Endodermal cell (in vitro differentiated cells): ENCODE measurements at places on chromosomes 5 and 9. TPM values are rescaled to one million over a fixed set of nuclear protein-coding genes. Genes with fewer than 3 reads are reported as not detected.

The GLRA1 gene
- not detected in 2 replicates for total RNA-seq

The SURF2 gene
- 25.9 and 26.7 TPM in 2 replicates for total RNA-seq

The PTCD2 gene
- 8.4 to 13.4 TPM (median 13.4 TPM) in 3 replicates for total RNA-seq

The TBC1D2 gene
- 8.0 to 35.4 TPM (median 8.1 TPM) in 3 replicates for total RNA-seq

The ZBTB26 gene
- total RNA-seq = 8.7 and 9.8 TPM in 2 replicates

DNA sequence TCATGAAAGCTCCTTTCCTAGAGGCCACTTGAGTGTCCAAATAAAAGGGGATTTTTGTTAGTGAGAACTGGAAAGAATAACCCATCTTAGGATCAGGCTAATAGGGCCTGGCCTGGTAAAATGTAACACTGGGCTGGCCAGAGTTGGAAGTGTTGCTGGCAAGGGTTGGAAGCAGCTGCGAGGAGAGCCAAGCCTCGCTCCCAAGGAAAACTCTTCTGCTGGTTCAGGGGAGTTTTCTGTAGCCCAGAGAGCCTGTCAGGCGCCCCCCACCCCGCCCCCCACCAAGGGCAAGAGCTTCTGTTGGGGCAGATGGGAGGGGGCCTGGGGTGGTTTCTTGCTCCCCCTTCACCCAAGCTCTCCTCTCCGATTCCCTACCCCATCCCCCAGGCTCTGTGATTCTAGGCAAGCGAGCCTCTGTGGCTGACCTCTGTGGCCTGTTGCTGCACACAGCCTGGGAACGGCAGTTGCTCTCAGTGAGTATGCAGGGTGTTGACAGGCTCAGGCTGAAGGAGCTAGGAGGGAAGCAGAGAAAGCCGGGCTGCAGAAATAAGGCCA is 547.8 kb downstream of the CCDC171 start:
- DNase-seq = peak; percentile 58

- DNase-seq = no peak
These were observed 158.3 kb upstream of the PITX1 start for GRCh38 chr5:135192351-135192750.

- DNase-seq = no peak
These were observed 16.2 kb upstream of the FSD1L start for GRCh38 chr9:105431424-105432246.

DNA sequence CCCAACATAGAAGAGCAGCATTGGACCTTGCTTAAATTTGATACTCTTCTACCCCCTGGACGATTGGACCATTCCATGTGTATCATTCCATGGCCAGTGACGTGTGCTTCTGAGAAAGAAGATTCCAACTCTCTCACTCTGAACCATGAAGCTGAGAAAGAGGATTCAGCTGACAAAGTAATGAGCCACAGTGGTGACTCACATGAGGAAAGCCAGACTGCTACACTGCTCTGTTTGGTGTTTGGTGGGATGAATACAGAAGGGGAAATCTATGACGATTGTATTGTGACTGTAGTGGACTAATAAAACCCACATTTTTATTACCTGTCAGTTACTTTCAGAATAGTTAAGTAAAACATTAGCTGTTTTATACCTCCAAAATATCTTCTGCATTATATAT is 7.5 kb downstream of the HSPA5 start:
- DNase-seq = no peak

- DNase-seq = peak; percentile 92
These were observed 1.1 kb upstream of the G3BP1 start for GRCh38 chr5:151770383-151771258.

DNA sequence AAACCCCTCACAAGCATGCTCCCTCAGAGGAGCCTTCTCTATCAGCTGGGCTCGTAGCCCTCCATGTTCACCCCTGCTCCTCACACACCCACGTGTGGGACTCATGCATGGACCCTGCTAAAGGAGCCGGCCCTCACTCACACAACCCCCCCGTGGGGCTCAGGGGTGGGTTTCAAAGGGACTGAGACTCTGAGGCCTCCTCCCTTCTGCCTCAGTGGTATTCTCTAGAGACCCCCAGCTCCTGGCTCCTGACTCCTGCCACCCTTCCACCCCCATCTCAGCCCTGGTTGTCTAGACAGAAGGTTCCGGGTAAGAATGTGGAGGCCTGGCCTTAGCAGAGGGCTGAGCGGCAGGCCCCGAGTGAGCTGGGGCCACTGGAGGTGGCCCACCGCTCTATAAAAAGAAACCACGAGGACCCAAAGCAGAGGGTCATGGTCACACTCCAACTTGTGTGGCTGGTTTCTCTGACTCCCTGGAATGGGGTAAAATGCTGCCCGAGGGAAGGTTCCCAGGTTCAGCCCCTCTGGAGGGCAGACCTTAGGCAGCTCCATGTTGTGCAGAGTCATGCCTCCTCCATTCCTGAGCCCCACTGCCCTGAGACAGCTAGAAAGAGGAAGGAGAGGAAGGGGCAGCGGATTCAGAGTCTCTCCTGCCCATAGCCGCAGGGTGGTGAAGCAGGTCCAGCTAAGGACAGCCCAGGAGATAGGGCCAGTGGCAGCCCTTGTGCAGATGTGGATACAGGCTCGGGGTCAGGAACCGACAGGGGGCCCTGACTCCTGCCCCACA is 10.8 kb downstream of the SEPTIN8 start:
- no peak for DNase-seq

DNA sequence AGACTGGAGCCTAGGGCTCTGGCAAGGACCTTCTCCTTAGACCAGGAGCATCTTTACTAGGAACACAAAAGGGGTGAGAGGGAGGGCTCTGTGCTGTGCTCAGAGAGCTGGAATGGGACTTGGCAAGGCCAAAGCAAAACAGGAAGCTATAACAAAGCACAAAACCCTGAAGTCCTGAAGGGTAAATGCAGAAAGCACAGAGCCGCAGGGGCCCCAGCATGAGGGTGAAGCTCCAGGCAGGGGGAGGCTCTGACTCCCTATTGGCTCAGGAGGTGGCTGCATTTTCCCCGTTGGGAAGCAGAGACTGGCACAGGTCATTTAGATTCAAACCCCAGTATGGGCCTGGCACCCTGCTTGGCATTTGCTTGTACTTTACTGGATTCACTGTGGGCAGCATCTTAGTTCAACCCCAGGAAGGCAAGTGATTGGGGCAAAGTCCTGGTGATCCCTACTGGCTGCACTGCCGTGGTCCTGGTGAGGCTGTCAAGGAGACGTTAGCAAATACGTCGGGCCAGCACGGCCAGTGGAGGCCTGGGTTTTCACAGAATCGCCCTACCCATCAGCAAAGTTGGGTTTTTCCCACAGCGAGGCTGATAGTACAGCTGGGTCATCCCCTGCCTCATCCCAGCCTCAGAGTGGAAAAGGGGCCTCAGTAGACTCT is 46.3 kb downstream of the GGTA1 start:
- DNase-seq = peak; percentile 60

DNA sequence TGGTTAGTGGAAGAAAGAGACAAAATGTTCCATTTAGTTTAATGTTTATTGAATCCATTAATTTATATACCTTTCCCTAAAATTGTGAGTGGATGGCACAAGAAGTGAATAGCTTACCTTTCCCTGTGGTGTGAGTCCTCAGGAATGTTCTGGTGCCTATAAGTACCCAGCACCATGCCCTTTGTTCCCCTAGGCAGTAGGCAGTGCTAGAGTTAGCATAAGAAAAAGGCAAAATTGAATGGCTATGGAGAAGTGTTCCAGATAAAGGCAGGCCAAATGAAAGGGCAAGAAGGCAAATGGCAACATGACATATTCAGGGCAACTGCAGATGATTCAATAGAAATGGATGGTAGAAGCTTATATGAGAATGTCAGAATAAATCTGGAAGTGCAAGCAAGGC is 370.8 kb upstream of the PTGER4 start:
- no peak for DNase-seq

DNA sequence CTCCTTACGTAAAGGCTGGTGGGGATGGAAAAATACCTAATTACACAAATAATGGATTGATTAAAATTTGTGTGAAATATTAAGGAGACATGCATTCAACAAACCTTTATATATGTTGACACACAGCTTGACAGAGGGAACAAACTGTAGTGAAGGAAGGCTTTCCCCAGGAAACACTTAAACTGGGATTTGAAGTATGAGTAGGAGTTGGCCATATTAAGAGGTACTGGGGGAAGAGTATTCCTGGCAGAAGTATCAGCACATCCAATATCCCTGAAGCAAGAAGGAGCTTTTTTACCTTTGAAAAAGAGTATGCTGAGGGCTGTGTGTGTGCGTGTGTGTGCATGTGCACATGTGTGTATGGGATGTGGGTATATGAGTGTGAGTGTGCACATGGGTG is 111.1 kb downstream of the PSD2 start:
- DNase-seq = peak; percentile 19

DNA sequence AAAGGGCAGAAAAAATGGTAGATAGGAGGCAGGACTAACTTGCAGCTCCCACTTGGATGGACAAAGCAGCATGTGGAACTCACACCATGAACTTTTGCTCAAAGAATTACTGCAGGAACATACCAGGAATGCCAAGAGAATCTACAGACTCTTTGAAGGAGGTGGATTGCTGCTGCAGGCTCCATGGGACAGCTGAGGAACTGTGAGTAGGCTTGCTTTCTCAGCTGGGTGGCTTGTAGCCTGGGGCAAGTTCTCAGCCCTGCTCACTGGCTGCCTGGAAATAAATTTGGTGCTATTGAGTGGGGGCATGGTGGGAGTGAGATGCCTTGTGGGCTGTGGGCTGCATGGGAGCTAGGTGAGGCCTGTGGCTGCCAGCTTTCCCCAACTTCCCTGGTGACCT is 574.5 kb downstream of the PRELID2 start:
- DNase-seq = no peak

DNA sequence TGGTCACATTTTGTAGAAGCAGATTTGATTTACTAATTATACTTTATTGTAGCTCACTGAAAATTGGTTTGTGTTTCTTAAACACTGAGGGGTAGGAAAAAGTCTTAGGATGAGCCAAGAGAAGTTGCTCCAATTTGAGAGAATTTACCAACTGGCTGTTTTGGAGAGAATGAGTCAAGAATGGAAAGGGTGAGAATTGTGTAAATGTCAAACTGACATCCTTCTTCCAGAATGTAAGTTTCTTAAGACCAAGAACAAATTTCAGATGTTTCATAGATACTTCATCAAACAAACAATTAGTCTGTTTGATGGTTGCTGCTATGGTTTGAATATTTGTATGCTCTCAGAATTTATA is 106.2 kb upstream of the TXNDC8 start:
- DNase-seq = no peak

- DNase-seq = peak; percentile 72
These were observed 150.2 kb downstream of the TRIM32 start for GRCh38 chr9:116837018-116837989.

GRCh38 chr9:127755061-127756060 is 20.3 kb upstream of the TOR2A start:
- peak; percentile 90 for DNase-seq

DNA sequence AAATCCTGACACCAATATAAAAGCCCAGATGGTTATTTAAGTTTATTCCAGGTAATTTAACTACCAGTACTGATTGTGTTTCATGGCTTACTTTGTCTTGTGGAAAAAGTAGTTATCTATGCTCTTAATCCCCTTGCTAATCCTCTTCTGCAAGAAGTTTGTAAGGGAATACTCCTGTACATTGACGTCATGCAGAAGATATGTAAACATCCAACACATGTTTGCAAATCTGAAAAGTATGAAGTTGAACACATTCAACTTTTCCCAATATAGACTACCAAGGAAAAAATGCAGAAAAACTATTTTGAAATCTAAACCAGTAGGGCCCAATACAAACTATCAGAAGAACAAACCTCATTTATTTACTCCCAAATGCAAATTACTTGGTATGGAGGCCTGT is 56.3 kb upstream of the ELL2 start:
- no peak for DNase-seq

GRCh38 chr9:128214571-128215490 is 11.7 kb downstream of the DNM1 start:
- DNase-seq = no peak

DNA sequence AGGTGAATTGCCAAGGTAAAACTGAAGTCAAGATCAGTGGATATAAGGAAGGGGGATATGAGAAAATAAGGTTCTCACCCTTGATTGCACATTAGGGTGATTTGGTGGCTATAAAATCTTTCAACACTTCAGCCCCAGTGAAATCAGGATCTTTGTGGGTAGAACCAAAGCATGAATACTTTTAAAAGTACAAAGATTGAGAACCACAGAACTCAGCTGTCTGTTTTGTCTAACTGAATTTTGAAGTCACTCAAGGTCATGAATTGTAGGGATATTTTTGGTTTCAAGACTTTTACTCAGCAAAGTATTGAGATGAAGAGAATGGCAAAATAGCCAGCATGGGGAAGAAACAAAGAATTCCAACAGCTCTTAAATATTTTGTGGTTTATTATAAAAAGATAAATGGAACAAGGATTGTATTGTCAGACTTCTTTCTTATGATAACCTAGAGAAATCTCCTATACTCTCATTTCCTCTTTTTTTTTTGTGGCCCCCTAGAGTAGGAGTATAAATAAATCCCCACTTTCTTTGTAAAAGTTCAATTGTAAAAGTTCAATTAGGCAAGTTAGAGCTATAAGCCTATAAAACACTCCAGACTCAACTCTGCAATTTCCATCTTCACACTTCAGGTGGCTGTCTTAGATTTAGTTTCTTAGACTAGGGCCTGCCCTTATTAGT is 272.9 kb downstream of the PDE4D start:
- no peak for DNase-seq

GRCh38 chr5:78286290-78286689 is 8.2 kb downstream of the AP3B1 start:
- no peak for DNase-seq
